ENCODE measurements at places on chromosomes 6 and 20.

DNA sequence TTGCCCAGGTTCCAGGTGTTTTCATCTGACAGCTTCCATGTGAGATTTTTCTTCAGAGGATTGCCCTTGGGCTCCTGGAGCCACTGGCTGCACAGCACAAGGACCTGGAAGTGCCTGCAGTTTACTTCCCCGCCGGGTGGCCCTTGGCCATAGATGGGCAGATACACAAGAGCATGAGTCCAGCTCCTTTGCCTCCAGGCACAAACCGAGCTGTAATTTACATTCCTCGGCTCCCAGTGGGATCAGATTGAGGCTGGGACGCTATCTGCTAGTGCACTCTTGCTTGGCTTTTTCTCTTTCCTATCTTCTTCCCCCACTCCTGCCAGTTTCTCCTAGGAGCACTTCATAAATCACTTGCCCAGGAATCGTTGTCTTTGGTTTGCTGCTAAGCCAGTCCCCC, 85.4 kb upstream of the RALY start:
- DNase-seq: no peak

DNA sequence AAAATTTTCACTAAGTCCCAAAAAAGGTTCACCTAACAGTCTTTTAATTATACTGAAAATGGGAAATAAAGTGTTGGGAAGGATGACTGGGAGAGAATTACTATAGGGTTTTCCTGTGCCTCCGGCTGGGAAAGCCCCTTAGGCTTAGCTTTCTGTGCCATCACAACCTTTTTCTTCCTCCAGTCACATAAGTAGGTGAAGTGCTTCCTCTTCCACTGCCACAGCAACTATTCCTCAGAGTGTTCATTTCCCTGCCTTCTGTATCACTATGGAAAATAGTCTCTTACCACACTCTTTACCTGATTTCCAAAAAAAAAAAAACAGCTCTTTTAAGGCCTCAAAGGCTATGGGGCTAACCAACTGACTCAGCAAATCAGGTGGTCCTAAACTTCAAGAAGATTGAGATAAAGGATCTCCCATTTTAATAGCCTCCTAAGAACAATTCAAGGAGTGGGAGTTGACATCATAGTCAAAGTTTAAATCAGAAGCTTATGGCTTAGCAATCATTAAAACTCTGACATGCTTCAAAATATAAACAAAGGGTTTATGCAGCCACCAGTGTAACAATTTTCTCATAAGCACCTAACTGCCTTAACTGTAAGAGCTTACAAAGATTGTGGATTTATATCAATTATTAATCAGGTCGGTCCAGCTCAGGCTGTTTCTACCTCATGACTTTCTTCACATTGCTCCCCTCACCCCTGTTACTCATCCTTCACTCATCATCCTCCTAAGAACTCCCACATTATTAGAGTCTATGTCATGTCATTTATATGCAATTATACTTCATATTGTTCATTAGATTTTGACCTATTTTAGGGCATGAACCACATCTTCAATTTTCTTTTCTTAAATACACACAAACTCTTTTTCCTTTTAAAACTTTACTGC, 95.3 kb downstream of the RNGTT start:
- no peak for DNase-seq

- no peak for DNase-seq
Observed at GRCh38 chr20:29743101-29743931, 1514.1 kb upstream of the DEFB115 start.

DNA sequence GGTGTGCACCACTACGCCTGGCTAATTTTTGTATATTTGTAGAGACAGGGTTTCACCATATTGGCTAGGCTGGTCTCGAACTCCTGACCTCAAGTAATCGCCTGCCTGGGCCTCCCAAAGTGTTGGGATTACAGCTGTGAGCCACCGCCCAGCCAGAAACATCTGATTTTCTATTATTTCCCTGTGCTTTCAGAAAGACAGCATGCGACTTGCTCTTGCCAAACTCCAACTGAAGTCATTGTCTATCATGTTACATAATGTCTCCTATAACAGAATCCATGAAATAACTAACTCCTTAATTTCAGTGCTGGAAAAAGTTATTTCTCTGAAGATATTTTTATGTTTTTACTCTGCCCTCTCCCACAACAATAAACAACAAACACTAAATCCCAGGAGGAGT, 8.5 kb downstream of the RMND1 start:
- no peak for DNase-seq

DNA sequence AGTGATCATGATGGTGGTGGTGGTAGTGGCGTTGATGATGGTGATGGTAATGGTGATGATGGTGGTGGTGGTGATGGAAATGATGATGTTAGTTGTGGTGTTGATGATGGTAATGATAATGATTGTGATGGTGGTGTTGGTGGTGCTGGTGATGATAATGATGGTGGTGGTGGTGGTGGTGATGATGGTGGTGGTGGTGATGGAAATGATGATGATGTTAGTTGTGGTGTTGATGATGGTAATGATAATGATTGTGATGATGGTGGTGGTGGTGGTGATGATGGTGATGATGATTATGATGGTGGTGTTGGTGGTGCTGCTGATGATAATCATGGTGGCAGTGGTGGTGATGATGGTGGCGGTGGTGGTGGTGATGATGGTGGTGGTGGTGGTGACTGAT, 51.4 kb downstream of the ARHGAP40 start:
- DNase-seq: no peak

DNA sequence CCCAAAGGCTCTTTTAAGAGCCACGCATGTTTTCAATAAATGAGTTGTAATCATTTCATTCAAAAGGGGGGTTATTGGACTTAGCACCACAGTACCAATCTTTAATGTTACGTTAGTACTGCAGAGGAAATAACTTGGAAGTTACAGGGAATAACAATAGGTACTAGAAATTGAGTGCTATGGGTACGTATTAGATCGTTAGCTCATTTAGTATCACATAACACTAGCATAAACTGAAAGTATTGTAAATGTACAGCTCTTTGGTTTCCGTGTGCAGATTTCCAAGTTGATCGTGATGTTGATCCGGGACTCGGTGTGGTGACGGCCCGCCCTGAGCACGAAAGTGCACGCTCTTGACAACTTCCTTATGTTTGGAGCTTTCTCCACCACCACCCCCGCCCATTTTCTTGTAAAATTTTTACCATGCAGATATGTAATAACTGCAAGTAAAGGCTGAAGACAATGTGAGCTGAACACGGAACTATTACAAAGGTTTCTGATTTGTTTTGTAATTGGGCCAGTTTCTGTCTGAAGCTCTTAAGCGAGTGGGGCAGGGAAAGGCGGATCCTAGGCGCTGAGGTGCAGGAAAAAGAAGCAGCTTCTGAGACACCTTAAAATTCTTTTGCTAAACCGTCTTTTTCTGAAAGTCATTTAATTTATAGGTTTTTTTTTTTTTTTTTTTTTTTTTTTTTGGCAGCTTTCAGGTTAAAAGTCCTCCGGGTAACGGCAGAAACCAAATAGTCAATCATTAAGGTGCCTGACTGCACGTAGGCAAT, 71.5 kb downstream of the HFE start:
- no peak for DNase-seq

DNA sequence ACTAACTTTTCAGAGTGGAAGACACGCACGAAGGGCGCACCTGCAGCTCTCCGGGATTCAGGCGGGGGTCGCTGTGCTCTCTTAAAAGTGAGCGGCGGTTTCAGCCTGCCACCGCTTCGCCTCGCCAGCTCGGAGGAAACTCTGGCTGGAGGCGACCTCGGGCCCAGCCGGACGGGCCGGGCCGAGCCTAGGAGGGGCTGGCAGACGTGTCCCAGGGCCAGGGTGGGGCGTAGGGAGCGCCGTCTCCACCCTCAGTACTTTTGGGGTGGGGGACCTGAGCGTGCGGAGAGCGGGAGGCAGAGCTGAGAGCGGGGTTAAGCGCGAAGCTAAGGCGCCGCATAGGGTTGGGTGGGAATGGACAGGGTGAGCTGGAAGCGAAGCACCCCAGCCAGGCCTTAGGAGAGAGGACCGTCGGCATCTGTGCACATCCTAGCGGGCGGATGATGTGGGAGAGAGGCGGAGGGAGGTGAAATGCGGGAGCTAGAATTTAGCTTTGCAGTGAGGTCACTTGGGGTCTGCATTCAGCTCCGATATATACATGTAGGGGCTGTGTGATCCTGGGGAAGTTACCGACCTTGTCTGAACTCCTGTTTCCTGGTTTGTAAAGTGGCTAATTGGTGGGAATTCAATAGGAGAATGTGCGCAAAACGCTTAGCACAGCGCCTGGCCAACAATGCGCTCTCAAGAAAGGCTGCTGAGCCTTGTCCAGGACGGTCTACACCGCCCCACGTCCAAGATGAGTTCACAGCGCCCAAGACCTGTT, 6.5 kb upstream of the TFAP2A start:
- DNase-seq: no peak

DNA sequence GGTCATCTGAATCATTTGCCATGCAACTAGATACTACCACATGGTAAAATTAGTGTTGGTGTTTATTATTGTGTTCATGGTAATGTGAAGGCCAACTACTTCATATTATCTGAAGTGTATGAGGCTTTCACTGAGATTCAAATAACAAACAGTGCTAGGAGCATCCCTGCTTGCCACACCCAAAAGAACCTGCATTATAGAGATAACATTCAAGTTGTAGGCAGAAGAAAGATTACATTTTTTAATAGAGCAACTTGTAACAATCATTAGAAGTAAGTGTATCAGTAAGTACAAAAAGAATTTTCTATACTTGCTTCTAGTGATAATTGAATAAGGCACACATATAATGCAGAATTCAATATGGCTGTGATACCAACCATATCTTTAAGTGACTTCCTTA, 49.8 kb downstream of the BCKDHB start:
- no peak for DNase-seq

DNA sequence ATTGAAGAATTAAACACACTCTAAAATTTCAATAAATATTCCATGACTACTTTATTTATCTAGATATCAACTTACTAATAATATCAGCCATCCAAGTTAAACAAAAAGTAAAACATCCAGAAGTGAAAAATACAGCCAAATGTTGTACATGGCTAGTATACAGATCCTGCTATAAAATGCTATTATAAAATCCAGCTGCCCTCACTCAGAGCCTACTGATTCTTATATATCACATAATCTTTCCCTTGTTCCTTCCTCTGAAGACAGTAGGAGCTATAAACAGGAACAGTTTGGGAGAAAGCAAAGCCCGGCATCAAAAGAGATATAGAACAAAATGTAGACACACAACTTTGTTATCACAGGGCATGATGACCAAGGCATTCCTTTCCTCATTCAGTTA, 212.9 kb downstream of the PLCB4 start:
- no peak for DNase-seq

GRCh38 chr6:132199343-132199742, 201.9 kb downstream of the MOXD1 start:
- no peak for DNase-seq

GRCh38 chr20:35447082-35447789, 8.2 kb upstream of the CEP250 start:
- peak; percentile 74 for DNase-seq

DNA sequence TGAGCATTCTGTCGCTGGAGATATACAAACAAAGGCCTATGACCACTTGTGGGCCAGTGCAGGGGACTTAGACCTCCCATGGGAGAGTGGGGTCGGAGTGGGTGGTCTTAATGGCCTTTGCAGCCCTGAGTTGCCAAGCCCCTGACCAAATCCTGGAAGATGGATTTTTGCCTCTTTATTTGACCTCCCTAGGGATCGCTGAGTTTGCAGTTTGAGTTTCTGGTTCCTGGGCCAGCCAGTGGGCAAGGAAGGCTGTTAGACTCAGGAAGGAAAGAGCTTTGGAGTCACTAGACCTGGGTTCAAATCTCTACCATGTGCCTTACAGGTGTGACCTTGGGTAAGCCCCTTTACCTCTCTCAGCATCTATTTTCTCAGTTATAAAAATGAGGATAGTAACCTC, 94.1 kb downstream of the CD40 start:
- no peak for DNase-seq

DNA sequence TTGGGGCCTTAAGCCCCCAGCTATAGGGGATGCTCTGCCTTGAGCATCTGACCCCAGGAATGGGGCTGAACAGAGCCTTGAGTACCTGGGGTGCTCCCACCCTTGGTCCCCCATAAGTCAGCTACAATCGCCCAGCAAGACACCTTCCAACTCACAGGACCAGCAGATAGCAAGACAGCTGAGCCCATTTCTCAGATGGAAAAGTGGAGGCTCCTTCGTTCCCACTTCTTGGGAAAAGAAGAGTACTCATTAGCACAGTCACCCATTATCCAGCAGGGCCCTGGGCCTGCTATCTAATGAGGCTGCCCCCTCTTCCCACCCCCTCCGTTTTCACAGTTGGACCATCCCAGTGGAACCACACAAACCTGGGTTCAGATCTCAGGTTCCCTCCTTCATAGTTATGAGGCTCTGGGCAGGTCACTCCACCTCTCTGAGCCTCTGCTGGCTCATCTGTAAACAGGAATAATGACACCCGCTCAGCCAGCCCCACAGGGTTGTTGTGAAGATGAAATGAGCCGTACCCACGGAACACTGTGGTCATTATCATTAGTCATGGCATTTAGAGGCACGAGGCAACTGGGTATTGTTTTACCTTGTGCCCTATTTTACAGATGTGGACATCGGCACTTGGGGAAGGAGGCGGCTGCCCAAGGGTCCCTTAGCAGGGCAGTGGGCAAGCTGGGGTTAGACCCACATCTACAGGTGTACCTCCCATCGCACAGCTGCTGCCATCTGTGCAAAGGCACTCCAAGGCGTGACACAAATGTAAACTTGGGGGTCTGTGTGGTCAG, 4.5 kb downstream of the LPIN3 start:
- DNase-seq: no peak
